ENCODE measurements at places on chromosomes 6 and 20.

GRCh38 chr20:63456429-63457284 lies 15.8 kb downstream of the KCNQ2 start:
- DNase-seq: no peak

GRCh38 chr20:63238514-63239125 lies 2.9 kb downstream of the BIRC7 start:
- DNase-seq: no peak

GRCh38 chr6:16059496-16059895 lies 69.4 kb upstream of the MYLIP start:
- DNase-seq: peak; percentile 97

- DNase-seq: no peak
These were observed 31.4 kb downstream of the DCBLD1 start for GRCh38 chr6:117513778-117514365.

DNA sequence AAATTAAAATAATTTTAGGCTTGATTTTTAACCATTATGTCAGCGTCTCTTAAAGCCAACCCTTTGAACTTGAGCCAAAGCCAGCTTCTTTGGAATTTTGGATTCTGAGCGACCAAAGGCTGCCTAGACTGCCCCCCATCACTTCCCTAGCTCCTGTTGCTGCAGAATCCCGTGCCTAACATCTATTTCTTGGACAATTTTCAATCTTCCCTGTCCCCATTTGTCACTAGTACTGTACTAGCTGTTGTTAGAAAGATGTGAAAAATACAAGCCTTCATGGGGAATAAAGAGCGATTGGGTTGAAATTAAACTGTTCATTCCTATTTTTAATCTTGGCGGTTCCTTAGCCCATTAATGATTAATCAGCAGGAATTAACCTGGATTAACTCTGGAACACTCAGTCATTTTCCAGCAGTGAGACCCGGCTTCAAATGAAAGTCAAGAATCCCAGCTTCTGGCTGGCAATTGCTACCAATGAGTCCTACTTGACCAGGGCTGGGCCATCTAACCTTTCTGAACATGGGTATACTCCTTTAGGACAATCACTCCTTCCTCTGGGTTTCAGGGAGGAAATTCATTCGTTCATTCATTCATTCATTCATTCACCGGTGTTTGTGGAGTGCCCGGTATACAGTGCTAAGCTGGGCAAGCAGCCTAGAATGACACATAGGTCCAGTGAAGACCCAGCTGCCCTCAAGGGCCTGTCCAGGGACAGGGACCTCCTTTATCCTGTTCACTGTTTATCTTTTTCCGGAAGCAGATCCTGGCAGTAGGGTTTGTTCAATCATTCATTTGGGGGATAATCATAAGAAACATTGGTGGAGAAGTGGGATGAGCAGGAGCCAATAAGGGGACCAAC lies 1.4 kb upstream of the RRBP1 start:
- DNase-seq: no peak

DNA sequence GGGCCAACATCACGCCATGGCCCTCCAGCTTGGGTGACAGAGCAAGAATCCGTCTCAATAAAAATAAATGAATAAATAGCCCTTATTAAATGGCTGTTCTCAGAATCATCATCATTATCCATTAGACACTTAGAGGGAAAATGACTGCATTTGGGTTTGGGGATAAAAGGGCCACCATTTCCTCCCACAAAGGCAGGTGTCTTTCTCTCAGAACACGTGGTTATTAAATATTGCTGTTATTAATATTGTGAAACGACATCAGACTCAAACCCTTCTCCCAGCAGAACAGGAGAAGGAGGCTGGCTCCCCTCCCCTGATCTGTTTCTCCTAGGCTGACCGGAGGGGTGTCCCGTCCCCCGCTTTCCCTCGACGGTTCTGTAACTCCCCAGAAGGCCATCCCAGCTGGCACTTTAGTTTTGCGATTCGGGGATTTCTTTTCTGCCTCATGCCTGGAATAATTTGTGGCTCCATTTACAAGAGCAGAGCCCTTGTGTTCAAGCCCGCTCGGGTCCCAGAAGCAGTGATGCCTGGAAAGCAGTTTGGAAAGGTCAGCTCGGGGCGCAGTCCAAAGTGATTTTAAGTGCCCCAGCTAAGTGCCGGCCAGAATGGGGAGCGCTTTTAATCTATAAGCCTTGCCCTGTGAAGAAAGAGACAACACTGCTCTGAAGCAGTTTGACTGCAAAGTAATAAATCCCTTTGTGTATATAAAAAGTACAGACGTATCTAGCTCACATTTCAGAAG lies 41.9 kb downstream of the EYA2 start:
- DNase-seq: no peak

Measured in NCI-H2029 treated with DMSO at 0.1 percent for 48 hours (cell line).